HepG2 (cell line): ENCODE measurements at places on chromosomes 7 and 10. TPM values are rescaled to one million over a fixed set of nuclear protein-coding genes. Genes with fewer than 3 reads are reported as not detected.

DNA sequence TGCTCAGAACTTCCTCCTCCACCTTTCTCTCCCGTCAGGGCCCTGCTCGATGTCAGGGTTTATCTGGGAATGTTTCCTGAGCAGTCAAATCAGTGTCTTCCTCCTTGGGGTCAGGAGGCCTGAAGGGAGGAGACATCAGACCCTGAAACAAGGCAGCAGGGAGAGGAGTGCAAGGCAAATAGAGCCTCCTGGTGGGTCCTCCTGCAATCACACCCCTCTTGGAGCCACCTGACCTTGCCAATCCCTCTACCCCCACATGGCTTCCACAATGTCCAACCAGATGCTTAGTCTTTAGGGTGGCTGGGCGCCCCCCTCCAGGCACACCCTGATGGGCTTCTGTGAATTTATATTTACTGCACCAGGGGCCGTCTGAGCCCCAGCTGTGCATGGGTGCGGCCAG lies 12.2 kb downstream of the GPR26 start:
- no peak for DNase-seq

Gene BLNK
- not detected in 2 replicates for total RNA-seq

DNA sequence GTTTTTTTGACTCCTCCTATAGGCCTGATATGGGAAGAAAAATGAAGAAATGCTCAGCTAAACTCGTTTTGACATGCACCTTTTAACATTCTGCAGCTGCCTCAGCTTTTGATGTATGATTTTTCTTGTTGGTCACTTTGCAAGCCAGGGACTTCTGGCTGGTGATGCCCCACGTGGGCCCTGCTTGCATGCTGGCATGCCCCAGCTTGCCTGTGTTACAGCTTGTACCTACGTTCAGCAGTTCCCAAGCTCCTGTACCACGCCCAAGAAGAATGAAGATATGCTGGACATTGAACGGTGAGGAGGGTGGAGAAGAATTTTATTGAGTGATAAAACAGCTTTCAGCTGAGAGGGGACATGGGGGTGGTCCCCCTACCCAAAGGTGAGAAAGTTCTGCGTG lies 245.6 kb upstream of the FZD8 start:
- no peak for DNase-seq

Gene NPC1L1
- total RNA-seq = 3.8 and 4.8 TPM in 2 replicates

- DNase-seq = no peak
Measured at GRCh38 chr10:35940141-35941041, 298.3 kb upstream of the FZD8 start.

Gene CALML5
- not detected in 2 replicates for total RNA-seq

DNA sequence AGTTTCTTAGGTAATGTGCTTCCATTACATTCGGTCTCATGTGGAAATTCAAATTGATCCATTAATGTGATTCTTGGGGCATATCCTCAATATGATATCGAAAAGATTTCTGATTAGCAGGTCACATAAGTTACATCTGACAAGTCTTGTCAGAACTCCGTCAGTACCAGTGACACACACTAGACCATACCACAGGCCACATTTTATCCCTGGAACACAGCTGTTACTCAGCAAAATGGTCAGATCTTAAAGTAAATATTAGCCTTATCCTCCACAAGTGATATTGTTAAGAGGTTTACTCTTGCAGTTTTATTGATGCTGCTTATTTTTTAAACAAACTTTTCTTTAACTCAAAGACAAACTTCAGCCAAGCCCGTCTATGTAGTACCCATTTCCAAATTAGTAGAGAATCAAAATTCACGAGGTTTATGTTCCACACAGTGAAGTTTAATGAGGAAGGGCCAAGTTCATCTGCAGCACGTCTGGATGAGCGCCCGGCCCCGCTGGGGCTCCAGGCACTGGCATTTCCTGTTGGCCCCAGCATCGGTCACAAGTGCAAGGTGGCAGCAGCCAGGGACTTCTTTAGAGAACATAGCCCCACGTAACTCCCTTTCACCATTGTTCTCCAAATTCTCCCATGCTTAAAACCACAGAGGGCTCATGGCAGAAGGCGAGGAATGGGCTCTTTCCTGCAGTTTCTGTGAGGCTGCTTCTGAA lies 132.2 kb downstream of the VIPR2 start:
- DNase-seq = no peak
